ENCODE measurements at places on chromosomes 13 and 19.

DNA sequence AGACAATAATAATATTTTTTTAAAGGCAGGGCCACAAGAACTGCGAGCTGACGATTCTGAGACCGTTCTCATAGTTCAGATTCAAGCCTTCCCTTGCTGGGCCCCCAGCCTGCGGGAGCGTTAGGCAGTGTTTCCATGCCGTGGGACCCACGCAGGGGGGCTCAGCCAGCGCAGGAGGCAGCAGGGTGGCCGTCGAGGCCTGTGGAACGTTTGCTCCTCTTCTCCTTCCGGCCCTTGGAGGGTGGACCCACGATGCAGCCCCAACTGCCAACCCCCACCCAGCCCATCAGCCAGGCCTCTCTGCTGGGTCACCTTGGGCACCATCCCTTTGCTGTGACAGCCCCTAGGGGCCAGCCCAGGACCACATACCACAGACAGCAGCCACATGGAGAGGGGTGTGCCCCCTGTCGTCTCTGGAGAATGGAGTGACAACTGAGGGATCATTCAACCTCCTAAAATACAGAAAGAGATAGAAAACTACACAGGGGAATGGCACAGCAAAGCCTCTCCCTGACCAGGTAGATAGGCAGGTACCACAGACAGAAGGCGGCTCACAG, 46.8 kb downstream of the PDCD5 start:
- no peak for DNase-seq

DNA sequence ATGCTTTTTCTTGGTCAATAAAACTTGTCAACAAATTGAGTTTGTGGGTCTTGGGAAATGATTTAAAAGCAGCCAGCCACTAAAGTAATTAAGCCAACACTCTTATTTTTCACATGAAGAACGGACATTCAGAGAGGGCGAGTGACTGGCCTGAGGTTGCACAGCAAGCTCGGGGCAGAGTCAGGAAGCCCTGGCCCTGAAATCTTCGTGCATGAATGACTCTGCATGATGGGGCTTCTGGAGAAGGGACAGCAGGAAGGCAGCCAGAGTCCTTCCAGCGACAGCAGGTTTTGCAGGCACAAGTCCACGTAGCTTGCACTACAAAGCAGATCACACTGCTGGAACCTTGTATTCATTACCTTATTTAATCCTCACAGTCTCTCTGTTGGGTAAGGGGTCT, 232.5 kb downstream of the ZNF536 start:
- DNase-seq, result no peak

DNA sequence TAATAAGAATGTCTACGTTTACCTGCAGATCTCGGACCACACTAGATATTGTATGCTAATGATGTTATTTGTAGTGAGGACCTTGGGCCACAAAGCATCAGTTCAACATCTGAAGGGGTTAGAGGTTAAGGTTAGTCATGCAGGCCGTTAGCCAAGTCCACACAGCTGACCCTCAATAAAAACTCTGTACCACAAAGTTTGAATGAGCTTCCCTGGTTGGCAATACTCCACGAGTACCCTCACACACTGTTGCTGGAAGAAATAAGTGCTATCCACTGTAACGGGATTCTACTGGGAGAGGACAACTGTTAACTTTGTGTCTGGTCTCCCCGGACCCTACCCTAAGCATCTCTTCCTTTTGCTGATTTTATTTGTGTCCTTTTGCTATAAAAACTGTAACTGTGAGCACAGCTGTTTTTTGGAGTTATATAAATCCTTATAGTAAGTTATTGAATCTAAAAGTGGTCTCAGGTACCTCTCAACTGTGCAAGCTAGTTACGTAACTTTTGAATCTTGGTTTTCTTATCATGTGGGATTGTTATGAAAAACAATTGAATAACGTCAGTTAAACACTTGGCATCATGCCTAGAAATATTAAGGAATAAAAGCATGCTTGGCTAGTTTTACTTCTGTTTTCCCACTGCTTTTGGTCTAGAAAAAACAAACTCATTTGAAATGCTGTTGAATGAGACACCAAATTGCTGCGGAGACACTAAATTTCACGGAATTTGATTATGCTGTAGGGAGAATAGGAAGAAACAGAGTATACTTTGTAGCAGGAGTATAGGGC, 181.5 kb downstream of the DNAJC3 start:
- DNase-seq, result no peak

DNA sequence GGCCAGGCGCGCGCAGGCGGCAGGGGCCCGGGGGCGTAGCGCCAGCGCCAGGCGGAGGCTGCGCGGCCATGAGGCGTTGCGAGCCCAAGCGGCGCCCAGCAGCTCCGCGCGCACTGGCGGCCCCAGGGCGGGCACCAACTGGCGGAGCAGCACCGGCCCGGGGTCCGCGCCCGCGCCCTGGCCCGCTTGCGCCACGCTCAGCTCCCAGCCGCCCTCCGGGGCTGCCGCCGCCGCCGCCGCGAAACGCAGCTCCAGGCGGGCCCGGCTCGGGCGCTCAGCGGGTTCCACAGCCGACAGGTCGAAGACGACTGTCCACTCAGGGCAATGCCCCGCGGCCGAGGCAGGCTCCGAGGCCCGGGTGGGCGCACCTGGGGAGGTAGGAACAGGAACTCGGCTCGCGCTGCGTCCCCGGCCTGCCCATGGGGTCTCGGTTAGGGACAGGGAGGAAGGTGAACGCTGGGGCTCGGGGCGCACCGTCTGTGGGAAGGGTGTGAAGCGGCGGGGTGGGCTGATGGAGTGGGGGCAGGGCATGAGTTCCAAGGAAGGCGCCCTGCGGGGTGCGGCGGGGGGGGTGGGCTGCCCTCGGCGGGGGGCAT, 26.8 kb downstream of the CERS1 start:
- DNase-seq, result no peak

DNA sequence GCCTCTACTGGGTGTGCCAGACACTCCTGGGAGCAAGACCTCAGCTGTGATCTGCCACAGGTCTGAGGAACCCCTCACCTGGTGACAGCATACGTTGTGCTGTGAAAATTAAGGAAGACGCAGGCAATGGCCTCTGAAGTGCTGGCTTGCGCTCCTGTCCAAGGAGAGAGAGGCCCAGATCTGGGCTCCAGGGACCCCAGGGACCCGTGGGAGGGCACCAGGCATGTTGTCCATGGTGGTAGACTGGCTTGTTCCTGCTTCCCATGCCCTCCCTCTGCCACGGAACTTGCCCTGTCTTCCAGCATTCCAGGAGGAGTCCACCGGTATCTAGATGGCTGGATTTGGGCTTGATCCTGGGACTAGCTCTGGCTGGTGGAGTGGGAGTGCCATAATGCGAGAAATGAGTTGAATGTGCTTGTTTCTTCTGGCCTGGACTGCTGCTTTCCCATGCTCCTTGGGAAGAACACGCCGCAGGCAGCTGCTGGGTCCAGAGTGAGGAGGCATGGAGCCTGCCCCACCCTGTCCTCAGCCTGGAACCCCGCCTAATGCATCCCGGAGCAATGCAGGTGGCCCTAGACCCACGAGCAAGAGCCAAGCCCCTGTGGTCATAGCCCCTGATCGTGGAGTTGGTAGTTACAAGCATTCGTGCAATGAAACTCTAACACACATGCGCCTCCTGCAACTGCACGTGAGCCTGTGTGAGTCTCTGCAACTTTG, 190.2 kb downstream of the TEX29 start:
- DNase-seq, result no peak

DNA sequence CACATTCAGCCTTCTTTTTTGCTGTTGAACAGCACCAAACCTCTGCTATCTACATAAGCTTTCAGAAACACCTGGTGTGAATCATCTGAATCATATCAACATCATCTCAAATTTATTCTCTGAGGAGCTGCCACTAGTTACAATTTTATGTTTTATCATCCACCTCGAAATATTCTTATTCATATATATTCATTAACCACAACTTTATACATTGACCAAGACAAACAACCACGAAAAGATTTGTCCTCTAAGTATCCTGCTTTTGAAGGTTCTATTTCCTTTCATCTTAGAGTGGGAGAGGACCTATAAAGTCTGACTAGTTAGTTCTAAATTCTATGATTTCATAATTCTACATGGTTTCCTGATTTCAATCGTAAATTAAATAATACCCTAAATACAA, 18.9 kb downstream of the ESD start:
- no peak for DNase-seq

DNA sequence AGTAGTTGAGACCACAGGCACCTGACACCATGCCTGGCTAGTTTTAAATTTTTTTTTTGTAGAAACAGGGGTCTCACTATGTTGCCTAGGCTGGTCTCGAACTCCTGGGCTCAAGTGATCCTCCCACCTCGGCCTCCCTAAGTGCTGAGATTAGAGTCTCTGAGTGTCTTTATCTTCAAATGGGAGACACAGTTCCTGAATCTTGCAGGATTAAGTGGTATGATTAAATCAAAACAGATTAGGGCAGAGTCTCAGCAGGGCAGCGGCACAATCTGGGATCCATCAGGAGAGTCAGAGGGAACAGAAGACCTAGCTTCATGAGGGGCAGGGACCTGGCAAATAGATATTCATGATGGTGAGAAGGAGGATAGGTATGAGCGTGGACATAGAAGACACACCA, 953 bp downstream of the RLN3 start:
- no peak for DNase-seq

DNA sequence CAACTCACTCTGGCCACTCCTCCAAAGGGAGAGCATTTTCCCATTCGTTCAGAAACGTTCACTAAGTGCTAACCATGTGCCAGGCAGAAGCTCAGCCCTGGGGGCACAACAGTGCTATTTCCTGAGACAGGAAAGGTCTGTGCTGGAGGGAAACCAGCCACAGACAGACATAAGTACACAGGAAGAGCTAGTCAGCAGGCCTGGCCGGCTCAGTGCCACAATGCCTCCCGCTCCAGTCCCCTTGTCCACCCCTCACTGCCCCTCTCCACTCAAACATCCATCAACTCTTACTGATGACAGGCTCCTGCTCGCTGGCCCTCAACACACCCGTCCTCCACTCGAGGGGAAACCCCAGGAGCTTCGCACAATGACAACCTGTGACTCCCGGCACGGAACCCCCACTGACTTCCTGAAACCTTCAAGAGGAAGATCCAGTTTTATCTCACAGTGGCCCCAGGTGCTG, 11.3 kb upstream of the PLA2G4C start:
- peak; percentile 25 for DNase-seq

DNA sequence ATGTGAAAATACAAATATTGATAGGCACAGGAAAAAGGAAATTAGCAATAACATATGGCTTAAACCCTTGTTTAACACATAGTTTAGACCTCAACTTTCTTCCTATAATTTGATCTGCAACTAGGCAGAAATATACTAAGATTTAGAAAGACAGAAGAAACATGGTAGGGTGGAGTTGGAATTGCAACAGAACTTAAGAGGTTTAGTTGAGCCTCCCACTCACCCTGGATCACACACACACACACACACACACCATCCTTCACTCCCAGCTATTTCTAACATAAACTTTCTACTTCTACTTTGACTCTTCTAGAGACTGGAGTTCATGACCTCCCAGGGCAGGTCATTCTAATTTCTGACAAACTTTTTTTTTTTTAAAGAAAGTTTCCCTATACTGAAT, 47.4 kb downstream of the FLT3 start:
- DNase-seq, result no peak

- DNase-seq, result no peak
These were observed 8.8 kb downstream of the DDX39A start for GRCh38 chr19:14410091-14411051.

GRCh38 chr19:34337739-34338138, 27.3 kb upstream of the GPI start:
- no peak for DNase-seq

DNA sequence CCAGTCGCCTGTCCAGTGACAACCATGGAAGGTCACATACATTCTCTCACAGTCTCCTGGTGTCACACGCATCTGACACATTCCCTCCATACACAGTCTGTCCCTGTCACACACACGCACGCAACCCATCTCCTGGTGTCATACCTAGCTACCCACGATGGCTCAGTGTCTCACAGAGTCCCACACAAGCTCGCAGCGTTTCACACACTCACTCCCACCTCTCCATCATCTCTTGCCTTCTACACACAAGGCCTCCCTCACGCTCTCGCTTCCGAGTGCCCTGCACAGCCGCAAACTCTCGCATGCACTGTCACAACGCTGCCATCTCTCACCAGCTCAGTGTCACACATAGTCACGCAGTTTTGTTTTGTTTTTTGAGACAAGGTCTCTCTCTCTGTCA, 1.2 kb upstream of the GNG8 start:
- DNase-seq, result no peak

DNA sequence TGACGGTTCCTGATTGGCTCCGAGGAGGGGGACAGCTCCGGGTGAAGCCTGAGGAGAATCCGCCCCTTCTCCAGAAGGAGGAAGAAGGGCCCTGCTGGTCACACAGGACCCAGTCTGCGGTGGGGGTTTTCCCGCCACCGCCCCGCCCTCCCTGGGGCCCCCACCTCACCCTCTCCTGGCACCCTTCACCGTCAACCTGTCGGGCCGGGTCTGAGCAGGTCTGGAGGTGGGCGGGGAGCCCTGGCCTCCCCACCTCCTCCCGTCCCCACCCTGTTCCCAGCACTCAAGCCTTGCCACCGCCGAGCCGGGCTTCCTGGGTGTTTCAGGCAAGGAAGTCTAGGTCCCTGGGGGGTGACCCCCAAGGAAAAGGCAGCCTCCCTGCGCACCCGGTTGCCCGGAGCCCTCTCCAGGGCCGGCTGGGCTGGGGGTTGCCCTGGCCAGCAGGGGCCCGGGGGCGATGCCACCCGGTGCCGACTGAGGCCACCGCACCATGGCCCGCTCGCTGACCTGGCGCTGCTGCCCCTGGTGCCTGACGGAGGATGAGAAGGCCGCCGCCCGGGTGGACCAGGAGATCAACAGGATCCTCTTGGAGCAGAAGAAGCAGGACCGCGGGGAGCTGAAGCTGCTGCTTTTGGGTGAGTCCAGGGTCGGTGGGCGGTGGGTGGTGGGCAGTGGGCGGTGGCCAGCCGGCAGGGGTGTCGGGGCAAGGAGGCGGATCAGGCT, at the start of gene GNA15:
Gene GNA15 (plus strand): TSS at position 73 of the 723 bp plus-strand sequence. CDS start 418 bp downstream, at position 491.
- DNase-seq, result no peak

GRCh38 chr19:7272856-7273578, 21.2 kb downstream of the INSR start:
- DNase-seq, result no peak

DNA sequence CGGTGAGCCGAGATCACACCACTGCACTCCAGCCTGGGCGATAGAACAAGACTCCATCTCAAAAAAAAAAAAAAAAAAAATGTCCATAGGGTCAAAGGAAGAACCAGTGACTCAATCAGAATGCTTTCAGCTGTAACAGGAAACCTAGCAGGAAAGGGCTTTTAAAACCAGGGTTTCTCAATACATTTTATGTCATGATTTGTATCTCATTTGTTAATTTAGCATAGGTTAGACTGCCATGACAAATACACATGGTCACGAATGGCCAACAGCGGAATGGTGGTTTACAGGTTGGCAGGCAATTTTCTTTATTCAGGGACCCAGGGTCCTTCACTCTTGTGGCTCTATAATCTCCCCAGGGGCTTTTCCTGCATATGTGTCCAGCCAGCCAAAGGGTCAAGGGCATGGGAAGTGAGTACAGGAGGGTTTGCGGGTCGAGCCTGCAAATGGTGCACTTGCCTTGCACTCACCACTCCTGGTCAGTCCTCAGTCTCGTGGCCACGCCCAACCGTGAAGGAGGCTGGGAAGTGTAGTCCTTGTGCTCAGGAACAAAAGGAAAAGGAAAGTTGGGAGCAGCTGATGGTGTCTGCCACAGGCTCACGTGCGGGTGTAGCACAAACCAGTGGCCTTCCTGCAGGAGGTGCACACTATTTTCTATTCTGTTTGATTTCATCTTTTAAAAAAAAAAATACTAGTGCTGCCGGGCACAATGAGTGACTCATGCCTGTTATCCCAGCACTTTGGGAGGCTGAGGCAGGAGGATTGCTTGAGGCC, 14.8 kb downstream of the DHX34 start:
- no peak for DNase-seq

GRCh38 chr19:40411958-40412499, 1.1 kb downstream of the PRX start:
- DNase-seq, result no peak

- no peak for DNase-seq
These were observed 5.2 kb upstream of the ZNF507 start for GRCh38 chr19:32339988-32340874.
